Upper lobe of right lung (tissue), 1 donor: ENCODE measurements at places on chromosomes 12 and 14. TPM values are rescaled to one million over a fixed set of nuclear protein-coding genes. Genes with fewer than 3 reads are reported as not detected.

Gene ZNF891
- 2.4 TPM for total RNA-seq

Gene SLC6A12
- total RNA-seq: 11.1 TPM

Gene SLC7A8
- total RNA-seq: 49.8 TPM

Gene NGB
- not detected for total RNA-seq

Gene LPAR5
- 2.5 TPM for total RNA-seq
